IPS DF 6.9 (cell line): ENCODE measurements at places on chromosomes 2 and 18.

GRCh38 chr2:201860636-201861066 is 54.3 kb downstream of the CDK15 start:
- DNase-seq, result peak; percentile 68

DNA sequence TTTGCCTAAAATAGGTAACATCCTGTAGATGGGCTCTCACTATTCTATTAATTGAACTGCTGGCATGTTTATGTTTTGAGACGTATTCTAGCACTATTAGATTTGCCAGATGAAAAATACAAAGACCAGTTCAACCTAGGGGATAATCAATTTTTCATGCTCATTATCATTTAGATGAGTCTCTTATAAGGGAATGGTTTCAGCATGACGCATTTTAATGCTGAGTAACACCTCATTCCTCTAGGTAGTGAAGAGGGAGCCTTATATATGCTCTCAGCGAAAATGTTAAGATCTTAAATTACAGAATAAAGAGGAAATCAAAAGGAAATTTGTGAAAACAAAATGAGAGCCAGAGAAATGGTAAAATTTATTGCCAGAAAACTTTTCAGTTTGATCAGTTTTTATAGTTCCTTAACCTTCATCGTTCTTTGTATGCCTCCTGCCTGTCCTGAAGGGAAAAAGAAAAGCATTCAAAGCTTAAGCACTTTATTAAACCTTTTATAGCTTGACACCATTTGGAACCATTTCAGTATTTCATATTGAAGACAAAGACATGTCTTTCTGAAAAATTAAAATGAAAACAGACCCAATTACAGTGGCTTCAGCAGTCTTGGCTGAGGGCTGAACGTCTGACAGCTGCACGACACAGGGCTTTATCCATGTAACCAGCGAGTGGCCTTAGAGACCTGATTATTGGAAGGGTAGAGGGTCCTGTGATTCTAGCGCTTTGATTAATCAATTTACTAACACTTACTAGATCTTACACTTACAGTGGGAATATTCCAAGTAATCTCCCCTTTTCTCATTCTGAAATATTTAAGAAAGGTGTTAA is 112.8 kb downstream of the ADCYAP1 start:
- DNase-seq, result no peak

DNA sequence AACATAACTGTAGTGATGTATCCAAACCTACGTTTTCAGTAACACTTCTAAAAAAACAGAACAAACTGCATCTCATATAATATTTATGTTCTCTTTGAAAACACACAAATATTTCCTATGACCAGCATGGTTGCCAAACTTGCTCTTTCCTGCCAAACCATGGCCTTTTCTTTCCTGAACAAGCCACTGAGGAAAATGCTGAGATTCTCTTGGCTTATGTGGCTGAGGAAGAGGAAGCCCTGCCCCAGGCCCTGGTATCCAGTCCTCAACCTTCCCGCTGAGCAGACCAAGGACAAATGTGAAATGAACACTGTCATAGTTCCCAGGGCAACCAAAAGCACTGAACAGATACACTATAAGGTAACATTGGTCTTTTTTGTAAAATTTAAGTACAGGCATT is 35.9 kb upstream of the NARS1 start:
- DNase-seq, result no peak

- DNase-seq, result no peak
Measured at GRCh38 chr2:156526950-156527636, 90.9 kb downstream of the GPD2 start.

DNA sequence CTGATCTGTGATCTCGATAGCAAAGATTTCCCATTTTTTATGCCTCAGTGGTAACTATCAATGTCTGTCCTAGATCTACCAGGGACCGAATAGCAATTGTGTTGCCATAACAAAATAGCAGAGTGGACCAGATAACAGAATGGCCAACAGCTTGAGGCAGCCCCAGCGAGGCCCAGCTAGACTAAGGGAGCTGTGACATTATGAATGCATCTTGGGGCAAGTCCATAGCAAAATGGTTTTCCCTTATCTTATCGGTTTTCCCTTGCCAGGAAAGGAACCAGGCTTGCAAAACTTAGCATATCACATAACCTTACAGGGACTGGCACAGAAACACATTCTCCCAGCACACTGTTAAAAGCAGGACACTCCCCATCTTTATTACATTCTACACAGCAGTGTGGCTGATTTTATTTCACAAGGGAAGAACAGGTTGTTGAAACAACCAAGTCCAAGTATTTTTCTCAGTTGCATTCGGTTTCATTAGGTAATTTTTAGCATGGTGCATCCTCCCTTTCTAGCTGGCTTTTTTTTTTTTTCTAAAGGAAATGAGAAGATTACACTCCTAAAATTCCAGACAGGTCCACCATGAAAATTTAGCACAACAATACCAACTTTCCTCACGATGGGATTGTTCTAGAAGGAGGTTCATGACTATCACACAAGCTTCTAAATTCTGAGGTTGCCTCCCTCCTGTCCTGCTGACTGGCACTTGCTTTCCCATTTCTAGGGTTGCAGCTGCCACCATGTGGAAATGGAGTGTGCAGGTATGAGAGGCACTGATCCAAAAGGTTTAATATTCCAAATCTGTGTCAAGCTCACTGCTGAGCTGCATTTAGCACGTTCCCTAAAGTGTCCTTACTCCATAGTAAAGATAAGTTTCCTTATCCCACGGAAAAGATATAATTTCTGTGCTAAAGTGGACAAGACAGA is 97.0 kb upstream of the SLC35G4 start:
- DNase-seq, result no peak

GRCh38 chr2:54000122-54000521 is 29.3 kb upstream of the PSME4 start:
- DNase-seq, result no peak

GRCh38 chr2:205868773-205869333 is 186.6 kb downstream of the NRP2 start:
- no peak for DNase-seq

GRCh38 chr2:167508709-167509108 is 620.4 kb downstream of the XIRP2 start:
- no peak for DNase-seq

DNA sequence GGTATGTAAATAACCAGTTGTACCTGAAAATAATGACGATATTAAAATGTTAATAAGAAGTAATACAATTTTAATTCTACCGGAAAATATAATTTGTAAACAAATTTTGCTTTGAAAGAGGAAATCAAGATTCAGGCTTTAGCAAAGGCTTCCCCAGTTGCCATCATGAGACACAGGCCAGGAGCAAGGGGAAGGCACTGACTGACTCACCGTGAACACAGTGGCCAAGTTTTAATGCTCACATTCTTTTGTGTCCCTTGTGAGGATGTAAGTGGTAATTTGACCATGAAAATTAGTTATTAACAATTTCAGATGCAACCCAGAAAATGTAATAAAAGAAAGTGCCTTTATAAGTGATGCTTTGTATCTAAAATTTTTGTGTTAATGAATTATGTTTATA is 164.1 kb downstream of the GREB1L start:
- DNase-seq, result no peak

DNA sequence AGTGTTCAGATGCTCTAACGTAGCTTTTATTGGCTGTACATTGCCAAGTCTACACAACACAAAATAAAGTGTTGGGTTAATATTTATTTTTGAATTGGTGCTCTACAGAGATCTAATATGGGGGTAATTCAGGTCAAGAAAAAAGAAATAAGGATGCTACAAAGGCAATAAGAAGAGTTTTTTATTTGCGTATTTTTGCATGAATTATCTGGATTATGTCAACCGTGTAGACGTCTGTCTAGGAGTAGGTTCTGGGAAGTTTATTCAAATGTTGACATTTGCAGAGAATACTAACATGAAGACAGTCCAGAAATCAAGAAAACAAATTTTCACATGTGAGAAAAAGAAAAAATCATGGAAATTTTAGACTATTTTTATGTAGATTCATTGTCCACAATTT is 876.7 kb upstream of the POU3F3 start:
- DNase-seq, result no peak

GRCh38 chr18:22170421-22171257 is 1.2 kb downstream of the GATA6 start:
- DNase-seq, result no peak
